ENCODE measurements at places on chromosomes 2 and 18.

DNA sequence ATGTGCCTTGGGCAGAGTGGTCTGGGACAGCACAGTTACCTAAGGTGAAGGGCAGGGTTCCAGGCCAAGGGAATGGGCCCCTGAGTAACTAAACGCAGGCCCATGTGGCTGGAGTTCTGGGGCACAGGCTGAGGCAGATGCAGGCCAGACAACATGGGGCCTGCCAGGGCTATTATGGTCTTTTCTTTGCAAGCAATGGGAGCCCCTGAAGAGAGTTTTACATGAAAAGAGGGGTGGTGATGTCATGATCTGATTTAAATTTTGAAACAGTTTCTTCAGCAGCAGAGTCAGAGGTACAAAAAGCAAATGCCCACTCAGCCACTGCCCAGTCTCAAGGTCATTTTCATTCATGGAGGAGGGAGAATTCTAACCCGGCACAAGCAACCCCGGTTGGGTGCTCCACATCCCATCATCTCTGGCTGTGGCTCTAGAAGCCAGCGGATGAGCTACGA is 5.6 kb downstream of the CHST10 start:
- DNase-seq, result no peak

DNA sequence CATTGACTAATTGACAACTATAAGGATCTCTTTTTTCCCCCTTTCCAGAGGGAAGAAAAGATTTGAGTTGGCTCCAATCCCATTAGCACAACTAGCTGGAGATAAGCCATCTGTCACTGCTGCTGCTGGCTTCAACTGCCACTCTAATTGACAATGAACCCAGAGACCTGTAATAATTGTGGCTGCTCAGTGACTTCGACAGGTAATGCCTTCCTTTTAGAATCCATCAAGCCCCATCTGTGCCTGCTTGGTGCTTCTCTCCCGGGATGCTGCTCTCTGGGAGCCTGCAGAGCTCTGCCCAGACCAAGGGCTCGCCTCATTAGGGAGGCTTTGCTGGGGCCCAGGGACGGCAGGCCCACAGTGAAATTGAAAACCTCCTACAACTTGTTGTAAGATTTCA is 376.7 kb upstream of the SOX11 start:
- peak; percentile 99 for DNase-seq

GRCh38 chr2:85130407-85130806 is 2.8 kb upstream of the TCF7L1 start:
- no peak for DNase-seq

- no peak for DNase-seq
Measured at GRCh38 chr2:23041443-23041842, 343.5 kb upstream of the KLHL29 start.

DNA sequence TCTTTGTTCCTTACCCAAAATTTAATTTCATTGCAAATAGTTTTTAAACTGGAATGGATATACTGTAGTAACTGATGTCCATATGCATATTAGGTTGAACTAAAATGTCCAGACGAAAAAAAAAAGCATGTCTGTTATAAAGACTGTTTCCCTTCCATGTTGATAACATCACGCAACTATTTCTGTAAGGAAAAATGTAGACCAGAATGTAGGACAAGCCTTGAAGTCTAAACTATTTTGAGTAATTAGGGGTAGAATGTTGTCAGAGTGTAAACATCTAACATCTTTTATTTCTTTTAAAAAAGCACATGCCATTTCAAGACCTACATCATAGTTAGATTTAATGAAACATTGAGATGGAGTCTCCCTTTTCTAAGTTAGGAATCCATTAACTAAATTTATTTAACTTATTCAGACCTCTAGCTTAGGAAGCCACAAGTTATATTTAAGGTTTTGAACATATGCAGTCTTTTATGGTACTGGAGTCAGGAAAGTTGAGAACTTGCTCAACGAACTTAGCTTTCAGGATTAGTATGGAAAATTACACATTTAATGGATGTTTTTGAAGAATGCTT is 7.9 kb downstream of the CALCRL start:
- no peak for DNase-seq

DNA sequence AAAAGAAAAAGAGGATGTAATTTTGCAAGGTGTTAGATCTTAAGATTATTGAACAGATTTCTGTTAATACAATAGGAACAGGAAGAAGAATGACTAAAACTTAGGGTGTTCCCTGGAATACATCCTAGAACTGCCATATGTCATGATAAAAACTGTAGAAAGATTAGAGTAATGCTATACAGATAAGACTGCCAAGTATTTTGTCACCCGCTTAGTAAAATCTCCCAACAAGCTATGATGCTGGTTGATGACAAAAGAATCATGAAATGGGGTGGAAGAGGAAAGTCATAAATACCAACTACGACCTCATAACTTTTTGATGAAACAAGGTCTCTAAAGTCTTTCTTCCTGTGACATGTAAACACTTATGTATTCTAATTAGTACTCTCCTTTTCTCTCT is 163.6 kb upstream of the COL3A1 start:
- DNase-seq, result no peak

- no peak for DNase-seq
Measured at GRCh38 chr2:172380436-172381274, 46.7 kb upstream of the ITGA6 start.

- DNase-seq, result no peak
Measured at GRCh38 chr2:200243441-200243840, 63.1 kb upstream of the SPATS2L start.

- DNase-seq, result no peak
Measured at GRCh38 chr2:48439102-48439501, 90.9 kb upstream of the STON1 start.

GRCh38 chr2:74566754-74567085 is 12.2 kb downstream of the DOK1 start:
- no peak for DNase-seq

- no peak for DNase-seq
Measured at GRCh38 chr2:65227020-65227455, 593 bp upstream of the ACTR2 start.

DNA sequence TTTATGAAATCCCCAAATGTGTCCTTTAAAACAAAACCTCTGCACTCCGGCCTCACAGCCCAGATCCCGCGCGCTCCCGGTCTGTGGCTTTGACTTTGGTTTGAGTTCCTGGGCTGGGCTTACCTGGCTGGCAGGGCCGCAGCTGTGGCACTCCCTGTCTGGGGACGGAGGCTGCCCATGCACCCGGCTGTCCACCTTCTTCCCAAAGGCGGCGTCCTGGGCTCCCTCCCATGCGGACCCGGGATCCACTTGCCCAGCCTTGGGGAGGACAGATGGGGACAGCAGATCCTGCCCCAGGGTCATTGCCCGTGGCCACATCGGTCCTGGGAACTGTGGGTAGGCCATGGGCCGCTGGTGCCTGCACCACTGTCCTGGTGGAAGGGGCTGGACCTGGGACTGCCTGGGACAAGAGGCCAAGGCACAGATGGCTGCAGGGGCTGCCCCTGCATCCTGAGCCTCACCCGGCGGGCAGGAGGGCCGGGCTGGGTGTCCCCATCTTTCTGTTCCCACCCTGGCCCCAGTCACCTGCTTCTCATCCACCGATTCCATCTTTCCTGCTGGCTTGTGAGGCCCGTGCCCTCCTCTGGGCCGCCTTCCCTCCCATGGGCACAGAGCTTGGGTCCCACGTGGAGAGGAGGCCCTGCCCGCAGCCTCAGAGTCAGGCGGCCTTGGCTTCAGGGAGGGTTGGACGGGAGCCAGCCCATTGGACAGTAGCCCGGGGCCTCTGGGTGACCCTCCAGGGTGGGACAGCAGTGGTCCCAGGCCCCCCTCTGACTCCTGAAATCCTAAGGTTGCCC is 27.7 kb downstream of the NFATC1 start:
- DNase-seq, result no peak

- no peak for DNase-seq
Measured at GRCh38 chr2:205089958-205090357, 544.7 kb downstream of the PARD3B start.
